Motor neuron (in vitro differentiated cells): ENCODE measurements at places on chromosomes 7 and 10. TPM values are rescaled to one million over a fixed set of nuclear protein-coding genes. Genes with fewer than 3 reads are reported as not detected.

The RBP4 gene
- total RNA-seq = 0.32 and 0.41 TPM in 2 replicates

The CCDC146 gene
- total RNA-seq = 2.5 and 3.3 TPM in 2 replicates

The ELOVL3 gene
- 0.87 and 1.8 TPM in 2 replicates for total RNA-seq

The MLXIPL gene
- total RNA-seq = 8.1 and 13.1 TPM in 2 replicates

DNA sequence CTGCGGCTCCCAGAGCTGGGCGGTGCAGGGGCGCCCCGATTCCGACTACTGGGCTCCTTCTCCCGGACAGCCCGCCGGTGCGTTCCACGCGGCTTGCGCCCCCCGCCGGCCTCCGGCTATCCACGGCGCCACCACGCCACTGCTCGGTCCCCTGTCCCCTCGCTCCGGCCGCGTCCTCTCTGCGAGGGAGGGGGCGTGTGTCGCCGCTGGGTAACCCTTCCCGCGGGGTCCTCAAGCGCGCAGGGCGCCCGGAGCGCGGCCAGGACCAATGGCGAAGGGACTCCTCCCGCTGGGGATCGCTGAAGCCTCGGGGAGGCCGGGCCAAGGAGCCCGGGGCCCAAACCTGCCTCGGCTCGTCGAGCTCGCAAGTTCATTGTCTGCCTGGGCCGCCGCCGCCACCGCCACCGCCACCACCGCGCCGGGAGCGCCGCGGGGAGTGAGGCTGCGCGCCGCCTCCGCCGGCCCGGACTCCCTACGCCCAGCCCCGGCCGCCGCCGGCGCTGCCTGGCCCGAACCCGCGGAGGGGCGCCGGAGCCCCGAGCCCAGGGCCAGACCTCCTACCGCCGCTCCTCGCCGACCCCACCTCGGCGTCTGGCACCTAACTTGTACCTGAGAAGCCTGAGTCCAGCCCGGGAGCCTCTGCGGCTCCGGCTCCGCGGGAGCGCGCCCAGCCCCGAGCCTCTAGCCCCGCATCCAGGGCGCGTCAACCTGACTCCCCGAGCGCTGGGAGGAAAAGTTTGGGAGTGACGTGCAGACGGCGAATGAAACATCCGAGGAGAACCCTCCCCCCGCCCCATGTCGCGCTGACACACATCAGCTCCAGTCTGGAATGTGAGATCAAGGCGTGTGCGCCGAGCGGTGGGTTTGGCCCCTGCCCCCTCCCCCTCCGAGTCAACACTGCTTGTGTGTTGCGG is at the start of gene CHST15:
Gene CHST15 (minus strand): TSS at position 739 of the 914 bp plus-strand sequence. CDS start 47,386 bp downstream, outside the sequence.
- peak; percentile 67 for ATAC-seq

- no peak for ATAC-seq
Measured at GRCh38 chr10:84204122-84204521, 9.8 kb downstream of the CDHR1 start.

GRCh38 chr10:122639801-122640200 is 59.8 kb downstream of the C10orf120 start:
- no peak for ATAC-seq

DNA sequence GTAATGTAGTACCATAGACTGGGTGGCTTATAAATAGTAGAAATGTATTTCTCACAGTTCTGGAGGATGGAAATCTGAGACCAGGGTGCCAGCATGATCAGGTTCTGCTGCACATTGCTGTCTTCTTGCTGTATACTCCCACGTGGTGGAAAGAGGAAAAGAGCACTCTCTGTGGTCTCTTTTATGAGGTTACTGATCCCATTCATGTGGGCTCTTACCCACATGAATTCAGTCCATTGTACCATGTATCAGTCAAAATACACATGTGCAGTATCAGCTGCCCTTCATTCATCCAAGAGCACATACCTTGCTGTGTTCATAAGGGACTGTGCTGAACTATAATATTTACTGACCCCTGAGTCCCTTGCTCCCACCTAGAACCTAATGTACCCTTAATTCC is 17.1 kb downstream of the PNLIPRP2 start:
- ATAC-seq = no peak

DNA sequence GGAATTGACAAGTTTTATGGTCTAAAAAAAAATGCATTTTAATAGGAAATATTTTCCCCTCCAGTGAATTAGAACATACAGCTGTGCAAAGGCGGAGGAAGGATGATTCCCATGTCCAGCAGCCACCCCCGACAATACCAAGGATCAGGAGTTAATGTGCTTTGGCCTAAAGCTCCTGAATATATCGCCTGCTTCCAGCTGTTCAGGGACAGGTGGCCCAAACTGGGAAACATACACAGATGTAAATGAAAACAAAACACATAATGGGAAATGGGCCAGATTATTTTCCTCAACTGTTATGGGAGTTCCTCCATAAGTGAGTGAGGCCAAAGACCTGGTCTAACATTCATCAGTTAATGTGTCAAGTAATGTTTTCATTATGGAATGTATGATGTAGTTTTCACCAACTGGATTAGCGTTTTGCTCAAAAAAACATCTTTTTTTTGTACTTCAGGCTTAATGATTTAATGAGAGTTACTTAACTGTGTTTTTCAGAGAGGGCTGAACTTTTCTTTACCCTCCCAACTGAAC is 55.1 kb upstream of the LAMB1 start:
- ATAC-seq = no peak

DNA sequence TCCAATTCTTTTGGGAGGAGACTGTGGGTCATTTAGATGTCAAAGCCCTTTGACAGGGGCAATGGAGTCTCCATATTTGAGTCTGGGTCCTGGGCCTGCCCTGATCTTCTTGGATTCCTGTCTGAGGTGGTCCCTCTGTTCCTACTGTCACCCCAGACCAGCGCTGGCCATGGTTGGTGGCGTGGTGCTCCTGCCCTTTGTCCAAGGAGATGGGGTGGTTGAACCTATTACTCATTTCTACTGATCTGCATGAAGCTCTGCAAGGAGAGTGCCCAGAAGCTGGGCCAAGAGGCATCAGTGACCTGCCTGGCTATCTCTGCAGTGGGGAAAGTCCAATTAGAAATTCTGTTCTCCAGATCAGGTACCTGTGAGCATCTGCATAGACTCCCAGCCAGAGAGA is 355.6 kb upstream of the NUPR2 start:
- ATAC-seq = no peak

DNA sequence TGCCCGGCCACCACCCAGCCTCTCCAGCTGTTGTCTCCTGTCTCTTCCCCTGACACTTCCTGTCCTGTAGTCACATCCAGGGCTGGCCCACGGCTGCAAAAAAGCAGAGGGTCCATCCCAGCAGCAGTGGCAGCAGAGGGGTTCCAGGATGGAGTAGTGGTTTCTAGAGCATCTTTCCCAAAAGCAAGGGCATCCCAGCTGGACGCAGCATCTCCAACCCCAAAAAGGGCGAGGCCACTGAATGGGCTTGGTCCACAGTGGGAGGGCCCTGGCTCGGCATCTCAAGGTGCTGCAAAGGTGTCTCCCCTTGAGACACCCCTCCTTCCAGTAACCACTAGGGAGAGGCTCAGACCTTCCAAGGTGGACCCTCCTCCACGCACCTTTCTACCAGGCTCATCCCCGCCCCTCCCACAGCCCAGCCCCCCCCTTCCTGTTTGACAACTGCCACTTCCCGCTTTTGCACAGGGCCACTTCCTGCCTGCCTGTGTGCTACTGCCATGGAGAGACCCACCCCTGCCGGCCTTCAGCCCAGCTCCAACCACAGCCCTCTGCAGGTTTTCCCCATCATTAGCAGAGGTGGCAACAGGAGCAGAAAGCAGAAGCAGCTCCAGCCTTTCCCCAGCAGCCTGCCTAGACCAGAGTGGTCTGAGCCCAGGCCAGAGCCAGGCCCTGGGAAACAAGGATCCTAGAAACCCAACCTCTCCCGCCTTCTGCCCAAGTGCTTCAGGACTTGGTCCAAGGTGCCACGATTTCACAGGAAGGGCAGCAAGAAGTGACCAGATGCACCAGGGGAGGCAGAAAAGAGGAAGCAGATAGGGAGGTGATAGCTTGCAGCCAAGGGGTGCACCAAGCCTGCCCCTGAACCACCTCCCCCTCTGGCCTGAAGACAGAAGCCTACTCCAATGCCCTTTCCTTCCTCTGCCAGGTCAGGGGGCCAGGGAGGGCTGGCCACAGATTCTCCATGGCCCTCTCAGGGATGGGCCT is 8.6 kb downstream of the CAMK2G start:
- ATAC-seq = no peak
